HT1080 (cell line): ENCODE measurements at places on chromosomes 16 and 17. TPM values are rescaled to one million over a fixed set of nuclear protein-coding genes. Genes with fewer than 3 reads are reported as not detected.

Gene USP7
- 51.2 and 86.0 TPM in 2 replicates for total RNA-seq

Gene RNF227
- total RNA-seq: 0.90 and 2.3 TPM in 2 replicates

Gene SLC6A4
- total RNA-seq: not detected in 2 replicates

Gene HOXB3
- 3.0 and 4.2 TPM in 2 replicates for total RNA-seq

Gene SYCE1L
- not detected in 2 replicates for total RNA-seq

Gene CLEC18C
- 0.03 TPM in 1 of 2 replicates, not detected in the other for total RNA-seq

Gene ERN2
- total RNA-seq: 1.1 TPM in 1 of 2 replicates, not detected in the other

Gene CA5A
- total RNA-seq: not detected in 2 replicates

Gene CSH2
- not detected in 2 replicates for total RNA-seq

Gene MYL4
- not detected in 2 replicates for total RNA-seq

Gene RSAD1
- total RNA-seq: 28.8 and 30.4 TPM in 2 replicates

Gene NARF
- 34.3 and 35.8 TPM in 2 replicates for total RNA-seq

Gene KRT24
- total RNA-seq: not detected in 2 replicates

Gene PRRT2
- total RNA-seq: 0.60 and 4.5 TPM in 2 replicates

Gene EFCAB13
- not detected in 2 replicates for total RNA-seq

Gene TVP23B
- 33.8 and 36.4 TPM in 2 replicates for total RNA-seq

Gene HOXB5
- 0.47 and 0.51 TPM in 2 replicates for total RNA-seq

Gene ITGAD
- 0.03 TPM in 1 of 2 replicates, not detected in the other for total RNA-seq

Gene ZNF629
- total RNA-seq: 14.5 and 15.9 TPM in 2 replicates

Gene OR3A3
- total RNA-seq: not detected in 2 replicates

Gene SMIM36
- not detected in 2 replicates for total RNA-seq

Gene CIITA
- total RNA-seq: 0.30 and 0.55 TPM in 2 replicates

Gene NPIPA3
- 0.82 and 2.6 TPM in 2 replicates for total RNA-seq

Gene SPATA2L
- 14.4 and 15.1 TPM in 2 replicates for total RNA-seq

Gene FSCN2
- total RNA-seq: 0.37 and 0.40 TPM in 2 replicates

Gene CCT6B
- total RNA-seq: 0.10 and 0.74 TPM in 2 replicates

Gene ATP2C2
- total RNA-seq: not detected in 2 replicates

Gene SPNS2
- total RNA-seq: 0.27 and 0.33 TPM in 2 replicates

Gene NQO1
- total RNA-seq: 229 and 270 TPM in 2 replicates

Gene ZNF385C
- total RNA-seq: not detected in 2 replicates

Gene HSD11B2
- total RNA-seq: 0.94 and 1.0 TPM in 2 replicates

Gene HSF5
- total RNA-seq: not detected in 2 replicates

Gene PIPOX
- 0.14 and 0.33 TPM in 2 replicates for total RNA-seq

Gene OR4D1
- not detected in 2 replicates for total RNA-seq

Gene CTF1
- not detected in 2 replicates for total RNA-seq

Gene CLEC16A
- 12.5 and 12.9 TPM in 2 replicates for total RNA-seq

Gene PITPNM3
- 0.32 and 0.33 TPM in 2 replicates for total RNA-seq

Gene CRHR1
- not detected in 2 replicates for total RNA-seq

Gene SRCAP
- 17.3 and 22.9 TPM in 2 replicates for total RNA-seq

Gene DLG4
- total RNA-seq: 11.3 and 14.2 TPM in 2 replicates

Gene PRSS53
- 0.72 and 0.80 TPM in 2 replicates for total RNA-seq

Gene CCL3
- total RNA-seq: 0.17 TPM in 1 of 2 replicates, not detected in the other

Gene CACNA1H
- not detected in 2 replicates for total RNA-seq

Gene RNF43
- total RNA-seq: 0.14 TPM in 1 of 2 replicates, not detected in the other

Gene SCGB1C2
- total RNA-seq: not detected in 2 replicates

Gene TSPOAP1
- 1.8 and 2.3 TPM in 2 replicates for total RNA-seq

Gene TNFRSF13B
- not detected in 2 replicates for total RNA-seq

Gene EDC4
- 64.5 and 78.1 TPM in 2 replicates for total RNA-seq

Gene CDRT15L2
- total RNA-seq: not detected in 2 replicates

Gene UBE2Z
- total RNA-seq: 94.8 and 123 TPM in 2 replicates

Gene SP2
- total RNA-seq: 1.6 and 3.4 TPM in 2 replicates

Gene PLXDC1
- 0.13 TPM in 1 of 2 replicates, not detected in the other for total RNA-seq

Gene ZNF750
- total RNA-seq: not detected in 2 replicates

Gene RNU2-1
- total RNA-seq: not detected in 2 replicates

Gene GCGR
- total RNA-seq: not detected in 2 replicates

Gene NR1D1
- 1.8 and 2.8 TPM in 2 replicates for total RNA-seq

Gene CCDC154
- total RNA-seq: 0.03 and 0.26 TPM in 2 replicates

Gene EME1
- total RNA-seq: 23.7 and 24.4 TPM in 2 replicates

Gene SRL
- total RNA-seq: not detected in 2 replicates
